BJ (cell line): ENCODE measurements at places on chromosomes 13 and 19.

GRCh38 chr19:11069561-11069960 lies 19.7 kb upstream of the LDLR start:
- DNase-seq = no peak

DNA sequence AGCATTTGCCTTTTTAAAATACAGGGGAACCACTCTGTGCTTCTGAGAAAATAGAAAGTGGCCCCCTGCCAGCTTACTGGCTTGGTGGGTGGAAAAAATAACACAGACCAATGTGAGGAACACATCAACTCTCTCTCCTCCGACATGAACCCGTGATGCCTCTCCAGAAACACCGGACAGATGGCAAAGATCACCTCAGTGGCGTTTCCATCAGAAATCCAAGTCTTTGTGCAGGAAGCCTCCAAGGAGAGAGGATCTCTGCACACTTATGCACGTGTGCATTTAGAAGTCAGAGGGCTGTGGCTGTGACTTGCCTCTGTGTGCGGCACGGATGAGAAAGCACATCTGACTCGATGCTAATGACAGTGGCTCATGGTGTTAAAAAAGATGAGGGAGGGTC lies 112.3 kb upstream of the KLF12 start:
- DNase-seq = no peak

- DNase-seq = no peak
Measured at GRCh38 chr13:27954406-27954851, 14.7 kb downstream of the CDX2 start.

DNA sequence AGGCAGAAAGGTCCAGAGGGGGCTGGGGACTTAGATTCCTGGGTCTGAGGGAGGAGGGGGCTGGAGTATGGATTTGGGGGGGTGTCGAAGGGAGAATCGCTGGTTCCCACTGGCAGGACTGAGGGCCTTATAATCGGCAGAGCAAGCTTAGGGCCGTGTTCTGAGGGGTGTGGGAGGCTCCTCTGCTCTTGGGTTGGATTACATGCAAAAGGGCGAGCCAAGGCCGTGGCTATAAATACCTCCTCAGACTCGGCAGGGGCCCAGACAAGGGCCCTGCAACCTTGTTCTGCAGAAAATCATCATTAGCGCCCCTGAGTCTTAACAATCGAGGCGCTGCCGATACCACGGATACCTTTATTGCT lies 707 bp upstream of the MAMSTR start:
- no peak for DNase-seq

GRCh38 chr19:51771376-51772130 lies 10.6 kb downstream of the FPR2 start:
- DNase-seq = no peak

GRCh38 chr19:35644987-35645679 lies 3.0 kb upstream of the COX6B1 start:
- no peak for DNase-seq

GRCh38 chr19:11578258-11579142 lies 1.1 kb upstream of the ACP5 start:
- no peak for DNase-seq

DNA sequence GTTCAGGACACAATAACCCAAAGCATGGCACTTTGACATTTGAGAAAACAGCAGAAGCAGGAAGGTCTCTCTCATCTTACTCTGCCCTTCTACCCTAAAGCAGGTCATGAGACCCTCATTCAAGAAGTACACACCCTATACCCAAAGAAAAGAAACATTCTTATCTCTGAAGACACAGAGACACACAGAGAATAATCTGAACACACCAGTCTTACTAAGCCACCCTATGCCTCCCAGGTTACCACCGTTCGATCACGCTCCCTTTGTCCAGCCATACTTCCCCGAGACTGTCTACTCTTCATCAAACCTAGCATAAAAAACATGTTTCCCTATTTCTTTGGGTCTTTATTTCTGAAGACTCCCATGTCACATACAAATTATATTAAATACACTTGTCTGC lies 66.5 kb upstream of the ANKRD10 start:
- no peak for DNase-seq

- DNase-seq = no peak
Measured at GRCh38 chr13:100014621-100015020, 33.0 kb downstream of the ZIC2 start.

DNA sequence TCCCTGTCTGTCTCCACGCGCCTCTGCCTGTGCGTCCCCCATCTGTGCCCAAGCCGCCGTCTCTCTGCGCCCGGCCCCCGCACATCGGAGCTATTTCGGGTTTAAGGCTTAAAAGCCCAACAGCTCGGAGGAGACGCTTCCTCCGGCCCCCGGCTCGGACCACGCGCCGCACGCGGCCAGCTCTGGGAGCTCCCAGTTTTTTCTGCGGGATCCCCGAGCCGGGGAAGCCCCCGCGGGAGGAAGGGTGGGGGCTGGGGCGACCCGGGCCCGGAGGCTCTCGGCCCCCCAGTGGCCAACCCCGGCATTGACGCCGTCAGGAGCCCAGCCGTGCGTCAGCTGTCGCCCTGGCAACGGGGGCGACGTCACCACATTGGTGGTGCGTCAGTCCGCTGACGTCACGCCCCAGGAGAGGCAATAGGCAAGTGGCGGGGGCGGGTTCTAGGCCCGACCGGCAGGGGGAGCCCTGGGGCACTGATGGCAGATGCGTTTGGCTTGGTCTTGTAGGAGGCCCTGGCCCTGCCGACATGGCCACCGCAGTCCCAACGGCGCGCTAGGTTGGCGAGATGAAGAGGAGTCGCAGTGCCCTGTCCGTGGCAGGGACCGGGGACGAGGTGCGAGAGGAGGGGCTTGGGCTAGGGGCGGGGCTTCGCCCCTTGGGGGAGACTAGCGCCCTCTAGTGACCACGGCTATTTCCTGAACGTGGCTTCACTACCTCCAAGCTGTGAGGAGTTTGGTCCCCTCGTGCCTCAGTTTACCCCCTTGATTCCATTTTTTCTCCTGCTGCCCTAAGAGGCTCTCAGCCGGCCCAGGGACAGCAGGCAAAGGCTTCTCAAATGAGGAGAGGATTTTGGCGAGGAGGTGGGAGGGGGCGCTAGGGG lies 3.7 kb upstream of the PDE4A start:
- DNase-seq = no peak

GRCh38 chr19:53812335-53812734 lies 11.8 kb downstream of the NLRP12 start:
- no peak for DNase-seq

- no peak for DNase-seq
Measured at GRCh38 chr13:105672881-105673280, 862.6 kb downstream of the EFNB2 start.

DNA sequence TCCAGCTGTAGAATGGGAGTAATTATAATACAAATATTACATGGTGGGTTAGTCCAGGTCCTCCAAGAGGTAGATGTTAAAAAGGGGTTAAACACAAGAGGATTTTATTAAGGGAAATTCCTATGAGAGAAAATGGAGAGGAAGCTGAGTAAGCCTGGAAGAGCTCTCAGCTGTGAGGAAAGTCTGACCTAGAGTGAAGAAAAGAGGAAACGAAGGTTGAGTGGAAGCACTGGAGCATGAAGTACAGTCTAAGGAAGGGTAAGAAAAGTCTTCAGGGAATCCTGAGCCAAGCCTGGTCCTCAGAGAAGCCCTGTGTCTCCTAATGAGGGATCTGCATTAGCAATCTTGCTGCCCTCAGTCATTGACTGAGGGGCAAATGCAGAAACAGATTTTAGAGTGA lies 506.2 kb downstream of the GPC5 start:
- DNase-seq = no peak

GRCh38 chr19:5971714-5972354 lies 6.1 kb downstream of the RANBP3 start:
- no peak for DNase-seq

DNA sequence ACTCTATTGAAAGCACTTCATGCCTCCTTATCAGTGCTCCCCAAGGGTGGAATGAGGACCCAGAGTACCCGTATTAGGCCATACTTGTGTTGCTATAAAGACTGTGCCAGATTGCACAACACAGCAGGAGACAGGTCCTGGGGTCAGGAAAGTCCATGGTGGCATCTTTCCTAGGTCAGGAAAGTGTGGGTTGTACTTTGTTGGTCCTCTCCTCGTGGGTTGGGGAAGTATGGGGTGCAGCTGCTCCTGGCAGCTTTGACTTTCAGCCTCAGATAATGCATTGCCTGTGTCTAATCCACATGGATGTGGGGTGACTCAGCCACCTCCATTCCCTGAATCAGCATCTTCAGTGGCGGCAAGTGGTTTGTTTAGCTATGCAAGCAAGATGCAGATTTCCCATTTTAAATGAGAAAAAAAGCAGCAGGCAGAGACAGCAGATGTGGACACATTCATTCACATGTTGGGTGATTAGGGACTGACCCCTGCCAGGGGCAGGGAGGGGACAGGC lies 8.4 kb upstream of the CYP2B6 start:
- no peak for DNase-seq

DNA sequence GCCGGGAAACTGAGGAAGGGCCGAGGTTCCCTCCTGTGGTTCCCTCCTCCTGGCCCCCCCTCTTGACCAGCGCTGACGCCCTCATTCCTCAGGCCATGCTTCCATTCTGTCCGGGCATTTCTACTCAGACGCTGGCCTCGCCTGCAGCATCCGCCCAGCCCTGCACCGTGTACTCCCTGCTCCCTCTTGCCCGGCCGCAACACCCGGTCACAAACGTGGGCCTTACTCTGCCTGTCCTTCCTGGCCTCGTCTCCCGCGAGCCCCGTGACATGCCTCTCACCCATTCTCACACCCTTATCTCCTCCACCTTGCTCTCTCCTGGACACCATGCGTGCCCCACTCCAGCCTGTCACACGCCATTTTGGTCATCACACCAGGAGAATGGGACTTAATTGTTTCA lies 11.3 kb downstream of the HDGFL2 start:
- DNase-seq = no peak

- DNase-seq = no peak
Measured at GRCh38 chr19:29540114-29540513, 14.3 kb downstream of the VSTM2B start.

GRCh38 chr19:50025794-50026549 lies at the start of gene ZNF473:
Gene ZNF473 (plus strand): TSS chr19:50026005. CDS start chr19:50031083, 5,078 bp downstream.
- no peak for DNase-seq

GRCh38 chr13:23915308-23915707 lies 18.0 kb upstream of the C1QTNF9B start:
- no peak for DNase-seq

DNA sequence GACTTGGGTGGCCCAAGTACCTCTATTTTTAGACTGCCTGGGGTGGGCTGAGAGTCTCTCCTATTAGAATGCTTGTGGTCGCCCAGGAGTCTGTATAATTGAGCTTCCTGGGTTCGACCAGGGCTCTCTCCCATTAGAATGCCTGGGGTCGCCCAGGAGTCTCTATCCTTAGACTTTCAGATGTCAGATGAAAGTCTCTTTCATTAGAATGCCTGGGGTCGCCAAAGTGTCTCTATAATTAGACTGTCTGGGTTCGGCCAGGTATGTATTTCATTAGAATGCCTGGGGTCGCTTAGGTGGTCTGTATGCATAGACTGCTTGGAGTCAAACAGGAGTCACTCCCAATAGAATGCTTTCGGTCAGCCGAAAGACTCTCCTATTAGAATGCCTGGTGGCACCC lies 1471.7 kb downstream of the UQCRFS1 start:
- DNase-seq = no peak

DNA sequence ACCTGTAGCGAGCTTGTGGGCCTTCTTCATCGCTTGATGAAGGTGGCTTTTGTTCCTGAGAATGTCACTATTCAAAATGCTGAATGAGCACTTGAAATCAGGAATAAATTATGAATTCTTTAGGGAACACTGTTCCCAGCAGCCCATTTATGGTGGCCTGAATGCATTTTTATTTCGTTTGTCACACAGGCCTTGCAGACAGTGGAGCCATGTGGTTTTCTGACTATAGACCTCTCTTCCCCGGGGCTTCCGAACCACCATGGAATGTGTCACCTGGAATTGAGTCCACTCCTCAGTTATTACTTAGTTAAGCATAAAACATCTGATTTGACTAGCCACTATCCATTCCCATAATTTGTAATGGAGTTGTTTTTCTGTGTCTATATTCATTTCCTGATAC lies 396.9 kb downstream of the IRS2 start:
- DNase-seq = no peak

DNA sequence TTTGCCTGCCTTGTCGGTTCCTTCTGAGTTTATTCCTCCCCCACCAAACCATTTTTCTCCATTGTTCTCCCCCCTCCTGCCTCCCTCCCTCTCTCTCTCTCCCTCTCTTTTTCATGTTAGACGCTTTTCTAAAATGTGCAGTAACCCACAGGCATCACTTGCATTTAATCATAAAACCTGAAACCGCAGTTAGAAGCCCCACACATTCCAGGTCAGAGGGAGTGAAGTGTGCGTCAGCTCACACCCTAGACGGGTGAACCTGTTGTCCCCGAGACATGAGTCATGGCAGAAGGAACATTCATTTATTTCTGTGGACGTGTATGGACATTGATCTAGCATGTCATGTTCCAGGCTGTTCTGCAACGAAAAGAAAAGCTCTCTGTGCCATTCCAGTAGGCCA lies 19.9 kb downstream of the ONECUT3 start:
- DNase-seq = peak; percentile 17

- DNase-seq = peak; percentile 72
Measured at GRCh38 chr13:110233181-110233950, 73.6 kb downstream of the COL4A1 start.

DNA sequence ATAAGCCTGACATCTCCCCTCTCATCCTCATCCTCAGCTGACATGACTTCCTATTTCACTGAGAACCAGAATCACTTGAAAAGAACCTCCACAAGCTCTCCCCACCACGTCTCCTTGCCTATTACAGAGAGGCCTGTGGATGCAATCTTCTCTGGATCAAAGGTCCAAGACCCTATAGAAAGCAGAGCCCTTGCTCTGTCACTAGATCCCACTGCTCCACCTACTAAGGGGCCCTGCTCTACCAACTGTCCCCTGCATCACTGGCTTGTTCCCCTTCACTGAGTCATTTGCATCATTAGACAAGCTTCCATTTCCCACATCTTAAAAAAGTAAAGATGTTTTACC lies 40.8 kb downstream of the RCBTB2 start:
- no peak for DNase-seq

DNA sequence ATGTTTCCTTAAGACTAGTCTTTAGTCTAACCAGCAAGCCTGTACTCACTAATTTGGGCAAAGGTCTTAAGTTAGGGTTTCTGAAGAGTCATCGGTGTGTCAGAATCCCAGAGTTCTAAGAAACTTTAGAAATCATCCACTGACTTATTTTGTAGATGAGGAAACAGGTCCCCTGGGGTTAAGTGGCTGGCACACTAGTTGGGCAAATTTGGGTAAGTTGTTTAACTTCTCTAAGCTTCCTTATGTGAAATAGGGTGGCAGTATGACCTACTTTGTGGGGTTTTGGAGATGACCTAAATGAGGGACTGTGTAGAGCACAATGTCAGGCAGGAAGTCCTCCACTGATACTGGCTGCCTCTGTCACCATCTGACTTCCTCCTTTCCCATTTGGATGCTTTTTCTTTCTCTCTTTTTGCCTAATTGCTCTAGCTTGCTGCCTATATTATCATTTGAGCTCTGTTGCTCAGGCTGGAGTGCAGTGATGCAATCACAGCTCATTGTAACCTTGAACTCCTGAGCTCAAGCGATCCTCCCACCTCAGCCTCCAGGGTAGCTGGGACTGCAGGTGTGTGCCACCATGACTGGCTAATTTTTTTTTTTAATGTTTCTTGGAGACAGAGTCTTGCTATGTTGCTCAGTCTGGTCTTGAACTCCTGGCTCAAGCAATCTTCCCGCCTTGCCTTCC lies 2.3 kb downstream of the ADGRE3 start:
- no peak for DNase-seq

GRCh38 chr13:34031610-34032009 lies 213.7 kb downstream of the RFC3 start:
- no peak for DNase-seq
